ENCODE measurements at places on chromosomes 6 and 20.

GRCh38 chr6:142112451-142113061 lies 20.2 kb upstream of the GJE1 start:
- peak; percentile 53 for DNase-seq

DNA sequence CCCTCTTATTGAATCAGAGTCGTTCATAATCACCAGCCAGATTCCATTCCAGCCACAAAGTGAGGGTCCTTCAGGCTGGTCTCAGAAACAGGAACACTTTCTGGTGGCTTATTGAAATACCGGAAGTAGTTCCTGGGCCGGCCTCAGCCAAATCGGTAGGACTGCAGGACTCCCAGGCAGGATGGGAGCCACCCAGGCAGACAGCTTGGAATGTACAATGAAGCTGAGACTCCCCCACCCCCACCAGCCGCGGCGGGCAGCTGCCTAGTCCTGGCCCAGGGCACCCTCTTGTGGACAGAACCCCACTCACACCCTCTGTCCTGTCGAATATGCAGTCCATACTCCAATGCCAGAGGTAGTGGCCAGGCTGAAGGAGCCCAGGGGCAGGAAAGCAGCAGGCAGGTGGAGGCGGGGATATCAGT lies 43.8 kb downstream of the MDFI start:
- peak; percentile 92 for DNase-seq

DNA sequence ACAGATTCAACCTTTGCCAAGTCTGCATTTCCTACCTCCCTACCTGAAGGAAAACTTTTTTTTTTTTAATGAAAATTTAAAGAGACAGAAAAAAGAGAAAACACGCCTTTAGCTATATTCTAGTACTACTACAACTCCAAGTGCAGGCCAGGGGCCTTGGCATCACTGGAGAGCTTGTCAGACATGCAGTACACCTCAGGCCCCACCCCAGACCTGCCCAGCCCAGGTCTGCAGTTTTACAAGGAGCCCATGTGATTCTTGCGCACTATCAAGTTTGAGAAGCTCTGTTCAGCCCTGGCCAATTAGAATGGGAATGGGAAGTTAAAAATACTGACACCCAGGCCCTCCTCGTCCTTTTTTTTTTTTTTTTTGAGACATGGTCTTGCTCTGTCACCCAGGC lies 85.0 kb downstream of the NFATC2 start:
- no peak for DNase-seq

GRCh38 chr6:17813542-17813941 lies 106.8 kb upstream of the NUP153 start:
- DNase-seq = no peak

DNA sequence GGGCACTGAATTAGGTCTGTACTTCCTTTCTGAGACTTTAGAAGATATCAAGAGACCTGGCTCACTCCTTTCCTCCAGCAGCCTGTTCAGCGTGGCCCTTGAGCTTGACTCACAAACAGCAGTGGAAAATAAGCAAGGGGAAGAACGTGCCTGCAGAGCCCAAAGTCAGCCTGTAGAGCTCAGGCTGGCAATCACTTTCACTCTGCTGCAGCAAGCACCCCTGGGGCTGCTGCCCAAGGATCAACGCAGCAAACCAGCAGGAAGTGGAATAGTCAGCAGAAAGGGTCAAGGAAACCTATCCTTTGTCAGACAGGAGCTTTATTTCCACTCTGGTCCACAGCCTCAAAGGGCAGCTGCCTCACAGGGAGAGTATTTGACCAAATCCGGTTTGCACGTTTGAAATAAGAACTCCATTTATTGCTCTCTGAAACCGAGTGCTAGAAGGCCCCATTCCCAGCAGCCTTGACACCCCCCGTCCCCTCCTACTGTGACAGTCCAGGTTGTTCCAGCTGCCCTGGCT lies 77.4 kb downstream of the PRDM1 start:
- DNase-seq = no peak

DNA sequence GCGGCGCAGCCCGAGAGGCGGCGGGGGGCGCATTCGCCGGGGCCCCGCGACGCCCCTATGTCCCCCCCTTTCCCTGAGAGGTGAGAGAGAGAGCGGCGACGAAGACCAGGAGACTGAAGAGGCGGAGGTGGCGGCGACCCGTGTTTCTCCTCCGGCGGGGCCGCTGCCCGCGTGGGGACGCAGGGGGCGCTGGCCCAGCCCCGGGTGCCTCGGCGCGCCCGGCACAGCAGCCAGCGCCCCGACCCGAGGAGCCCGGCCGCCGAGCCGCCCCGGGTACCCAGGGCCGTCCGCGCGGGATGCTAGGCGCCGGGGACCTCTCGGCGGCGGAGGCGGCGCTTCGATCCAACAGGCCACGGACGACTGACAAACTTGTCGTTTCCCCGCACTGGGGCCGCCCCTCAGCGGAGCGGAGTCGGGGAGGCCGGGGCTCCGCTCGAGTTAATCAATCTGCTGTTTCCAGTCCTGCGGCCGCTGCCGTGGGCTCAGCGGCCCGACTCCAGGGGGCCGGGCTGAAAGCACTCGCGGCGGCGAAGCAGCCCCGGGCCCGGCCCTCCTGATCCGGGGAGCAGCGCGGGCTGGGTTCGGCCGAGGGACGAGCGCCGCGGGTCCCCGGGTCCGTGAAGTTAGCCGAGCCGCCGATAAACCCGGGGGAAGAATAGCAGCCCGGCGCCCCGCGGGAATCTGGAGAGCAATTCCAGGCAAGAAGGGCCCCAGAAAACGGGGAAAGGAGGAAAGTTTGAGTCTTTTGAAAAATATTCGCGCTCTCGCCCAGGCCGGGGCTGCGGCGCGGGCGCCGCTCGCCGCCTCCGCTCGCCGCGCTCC lies 631 bp downstream of the MDGA1 start:
- DNase-seq = peak; percentile 69

DNA sequence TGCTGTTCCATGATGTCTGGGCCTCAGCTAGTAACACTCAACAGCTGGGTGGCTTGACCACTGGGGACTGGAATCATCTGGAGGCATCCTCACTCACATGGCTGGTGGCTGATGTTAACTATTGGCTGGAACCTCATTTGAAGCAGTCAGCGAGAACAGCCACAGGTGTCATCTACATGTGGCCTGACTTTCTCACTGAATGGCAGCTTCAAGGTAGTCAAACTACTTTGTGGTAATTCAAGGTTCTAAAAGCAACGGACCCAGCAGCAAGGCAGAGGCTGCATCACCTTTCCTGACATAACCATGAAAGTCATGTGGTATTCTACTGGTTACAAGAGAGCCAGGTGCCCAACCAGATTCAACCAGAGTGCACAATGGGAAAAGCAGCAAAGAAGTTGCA lies 115.9 kb upstream of the DST start:
- no peak for DNase-seq

- no peak for DNase-seq
Measured at GRCh38 chr20:47568837-47569410, 67.2 kb downstream of the NCOA3 start.

DNA sequence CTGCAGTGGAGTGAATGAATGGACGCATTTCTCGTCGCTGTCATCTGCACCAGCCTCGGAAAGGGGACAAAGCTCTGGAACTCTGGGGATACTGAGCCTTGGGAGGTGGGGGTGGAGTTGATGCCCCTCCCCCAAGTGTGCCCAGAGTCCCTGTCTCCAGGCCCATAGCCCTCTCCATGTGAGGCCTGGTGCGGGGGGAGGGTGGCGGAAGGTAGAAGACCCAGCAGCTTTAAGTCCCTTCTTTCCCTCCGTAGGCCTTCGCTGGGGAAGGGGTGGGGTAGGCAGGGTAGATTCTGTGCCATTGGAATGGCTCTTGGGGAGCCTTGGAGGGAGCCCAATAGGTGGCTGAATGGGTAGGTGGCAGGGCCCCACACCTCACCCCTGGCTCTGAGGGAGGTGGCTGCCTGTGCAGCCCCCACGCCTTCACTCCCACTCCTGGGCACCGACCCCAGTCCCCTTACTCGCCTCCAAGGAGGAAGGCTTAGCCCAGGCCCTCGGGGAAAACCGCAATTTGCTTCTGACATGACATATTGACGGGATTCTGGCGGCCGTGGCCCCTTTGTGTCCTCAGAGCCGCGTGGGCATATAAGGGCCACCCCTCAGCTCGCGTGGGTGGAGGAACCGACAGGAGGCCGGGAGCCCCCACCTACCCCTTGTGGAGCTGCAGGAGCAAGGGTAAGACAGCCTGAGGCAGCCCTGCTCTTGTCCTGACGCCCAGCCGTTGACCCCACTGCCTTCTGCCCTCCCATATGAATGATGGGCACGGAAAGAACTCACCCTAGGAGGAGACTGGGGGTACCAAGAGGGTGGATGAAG lies at the start of gene BPIFB3:
Gene BPIFB3, plus strand, starts transcription at position 613 of the 816 bp plus-strand sequence. CDS start 1,533 bp downstream, outside the sequence.
- no peak for DNase-seq

GRCh38 chr6:34318499-34319470 lies 70.0 kb upstream of the SMIM29 start:
- DNase-seq = no peak

DNA sequence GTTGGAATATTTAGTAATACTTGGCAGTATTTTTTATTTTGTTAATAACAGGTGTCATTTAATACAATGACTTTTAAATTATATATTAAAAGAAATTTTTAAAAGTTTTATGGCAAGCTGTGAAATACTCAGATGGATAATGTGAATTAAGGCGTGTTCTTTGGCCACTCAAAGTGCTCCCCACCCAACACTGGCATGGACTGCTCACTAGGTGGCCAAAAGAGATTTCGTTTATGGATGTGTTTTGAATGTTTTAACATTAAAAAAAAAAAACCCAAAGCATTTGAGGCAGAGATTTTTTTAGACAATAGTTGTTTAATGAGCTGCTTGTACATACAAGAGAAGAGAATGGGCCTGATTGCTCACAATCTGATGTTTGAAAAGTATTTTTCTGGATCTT lies 86.5 kb downstream of the QKI start:
- DNase-seq = no peak

DNA sequence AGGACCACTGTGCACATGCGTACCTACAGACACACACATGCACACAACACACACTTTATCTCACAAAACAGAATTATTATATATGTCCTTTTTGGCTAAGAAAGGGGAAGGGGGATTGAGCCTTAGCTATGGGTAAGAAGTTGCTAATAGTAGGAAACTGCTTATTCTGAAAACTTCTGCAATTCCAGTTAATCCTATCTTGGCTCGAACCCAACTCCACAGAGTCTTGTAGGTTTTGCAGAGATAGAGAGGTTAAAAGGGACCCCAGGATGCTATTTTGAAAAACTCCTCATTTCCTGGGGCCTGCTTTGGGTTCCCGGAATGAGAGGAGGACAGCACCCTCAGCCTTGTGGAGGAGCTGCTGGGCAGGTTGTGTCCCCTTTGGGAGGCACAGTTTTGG lies 233.8 kb downstream of the CLIC5 start:
- DNase-seq = no peak
